ENCODE measurements at places on chromosomes 2 and 18.

- no peak for DNase-seq
Observed at GRCh38 chr2:37453027-37453426, 108.6 kb downstream of the QPCT start.

DNA sequence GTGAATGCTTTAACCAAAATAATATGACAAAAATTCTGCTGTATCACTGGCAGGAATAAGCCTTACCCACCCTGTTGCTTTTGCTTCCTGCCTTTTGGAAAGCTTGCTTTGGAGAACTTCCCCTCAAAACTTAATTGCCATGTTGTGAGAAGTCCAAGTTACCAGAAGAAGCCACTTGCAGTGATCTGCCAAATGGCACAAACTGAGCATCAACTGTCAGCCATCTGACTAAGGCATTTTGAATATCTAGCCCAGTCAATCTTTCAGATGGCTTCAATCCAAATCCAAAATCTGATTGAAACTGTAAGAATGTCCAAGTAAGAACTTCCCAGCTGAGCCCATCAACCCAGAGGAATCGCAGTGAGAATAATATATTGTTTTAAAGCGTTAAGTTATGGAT lies 216.5 kb upstream of the ZC3H15 start:
- DNase-seq, result no peak

DNA sequence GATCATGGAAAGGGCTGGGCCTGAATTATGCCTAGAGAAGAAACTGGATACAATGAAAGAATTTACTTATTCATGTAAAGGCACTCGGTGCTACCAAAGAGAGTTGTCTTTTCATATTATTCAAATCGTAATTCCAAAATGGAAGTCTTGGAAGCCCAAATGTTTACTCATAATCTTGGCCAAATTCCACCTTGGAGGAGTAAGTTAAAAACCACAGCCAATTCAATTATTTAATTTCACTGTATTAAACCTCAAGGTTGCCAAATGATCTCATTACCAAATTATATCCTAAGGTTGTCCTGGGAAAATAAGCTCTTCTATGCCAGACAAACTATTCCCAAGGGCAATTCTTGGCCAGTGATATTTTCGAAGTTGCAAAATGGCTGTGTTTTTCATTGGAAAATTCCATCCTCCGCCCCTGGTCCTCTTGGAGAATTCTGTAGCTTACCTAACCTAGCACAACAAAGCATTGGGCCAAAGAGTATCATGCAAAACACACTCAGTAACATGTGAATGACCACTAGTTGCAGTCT lies 11.1 kb upstream of the VPS4B start:
- no peak for DNase-seq

DNA sequence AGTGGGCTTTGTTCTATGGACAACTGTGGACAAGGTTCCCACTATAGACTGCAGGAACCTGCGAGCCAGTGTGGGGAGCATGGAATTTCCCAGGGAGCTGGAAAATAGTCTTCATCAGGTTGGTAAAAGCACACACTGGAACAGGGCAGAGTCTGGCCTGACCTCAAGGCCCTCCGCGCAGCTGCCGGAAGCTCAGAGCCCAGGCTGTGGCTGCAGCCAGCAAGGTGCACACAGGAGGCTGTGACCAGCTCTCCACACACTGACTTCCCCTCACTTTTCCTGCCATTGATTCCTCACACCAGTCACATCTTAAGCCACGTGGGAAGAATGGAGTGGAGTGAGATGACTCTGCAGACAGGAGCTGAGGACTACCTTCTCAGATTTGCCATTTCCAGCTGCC lies 19.1 kb downstream of the MAL start:
- no peak for DNase-seq

GRCh38 chr18:48033790-48034650 lies 103.6 kb upstream of the SMAD2 start:
- no peak for DNase-seq

DNA sequence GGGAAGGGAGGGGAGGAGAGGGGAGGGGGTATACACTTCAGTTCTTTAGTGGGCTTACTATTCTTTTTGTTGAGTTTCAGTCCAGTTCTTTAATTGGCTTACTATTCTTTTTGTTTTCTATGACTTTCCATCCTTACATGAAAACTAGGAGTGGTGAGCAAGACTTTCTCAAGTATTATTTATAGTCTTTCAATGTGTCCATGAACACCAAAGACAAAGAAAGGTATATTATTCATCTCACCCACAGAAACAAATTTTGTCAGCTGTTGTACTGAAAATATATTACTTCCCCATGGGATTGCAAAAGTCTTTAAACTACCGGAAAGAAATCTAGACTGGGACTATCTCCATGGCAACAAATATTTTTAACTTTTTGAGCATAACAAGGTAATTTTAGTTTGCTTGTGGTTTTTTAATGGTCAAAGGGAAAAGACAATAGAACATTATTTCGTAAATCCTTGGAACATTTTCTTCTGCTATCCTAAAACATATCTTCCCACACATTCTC lies 17.6 kb downstream of the ADAM17 start:
- no peak for DNase-seq

- no peak for DNase-seq
Observed at GRCh38 chr18:32275221-32275620, 85.4 kb downstream of the MEP1B start.
